Upper lobe of right lung (tissue), 1 donor: ENCODE measurements at places on chromosomes 7 and 10.
A peak's percentile ranks its signal among the peaks of the same experiment; 100 is the strongest.

- H3K27ac ChIP-seq = no peak overlapping the region
- H3K27me3 ChIP-seq = no peaks in the 10 kb centered on the region
- H3K4me1 ChIP-seq = no peaks in the 10 kb centered on the region
- H3K36me3 ChIP-seq = no peaks in the 10 kb centered on the region
Observed at GRCh38 chr7:108836256-108836655, 266.6 kb downstream of the DNAJB9 start.

DNA sequence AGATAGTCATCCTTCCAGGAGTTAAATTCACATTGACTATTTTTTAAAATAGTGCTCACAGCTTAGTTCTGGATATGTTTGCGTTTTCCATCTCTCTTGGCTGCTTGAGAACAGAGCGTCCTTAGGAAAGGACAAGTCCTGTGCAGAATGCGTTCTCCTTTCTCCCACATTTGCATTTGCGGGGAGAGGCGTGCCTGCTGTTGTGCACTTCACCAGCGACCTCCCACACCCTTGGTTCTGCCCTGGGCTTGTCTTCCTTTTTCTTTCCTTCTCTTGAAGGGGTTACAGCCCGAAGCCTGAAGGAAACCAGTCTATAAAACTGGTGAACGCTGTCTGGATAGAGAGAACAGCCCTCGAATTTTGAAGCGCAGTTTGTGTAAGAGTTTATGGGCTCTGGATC, 367.1 kb downstream of the DPP6 start:
- no peaks in the 10 kb centered on the region for H3K27me3 ChIP-seq
- H3K4me1 ChIP-seq = no peaks in the 10 kb centered on the region
- no peak for DNase-seq
- no peak overlapping the region for H3K27ac ChIP-seq
- H3K4me3 ChIP-seq = no peak overlapping the region

DNA sequence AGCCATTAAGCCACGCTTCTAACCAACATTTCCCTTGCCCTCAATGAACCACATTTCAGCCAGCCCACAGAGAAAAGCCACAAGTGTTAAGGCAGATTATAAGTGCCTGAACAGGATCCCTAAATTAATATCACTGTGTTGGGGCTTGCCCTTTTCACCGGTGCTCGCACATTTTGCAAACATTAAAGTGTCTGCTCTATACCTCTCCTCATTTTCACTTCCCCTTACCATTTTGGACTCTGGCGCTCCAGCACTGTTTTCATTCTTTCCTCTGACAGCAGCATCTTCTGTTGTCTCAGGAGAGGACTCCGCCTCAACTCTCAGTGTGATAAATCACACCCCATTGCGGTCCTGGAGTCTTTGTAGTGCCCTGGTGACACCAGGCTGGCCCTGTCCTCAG, 274.2 kb downstream of the BAMBI start:
- no peak overlapping the region for H3K27ac ChIP-seq
- no peak for DNase-seq
- H3K4me3 ChIP-seq = no peak overlapping the region

- no peaks in the 10 kb centered on the region for H3K36me3 ChIP-seq
- H3K27ac ChIP-seq = no peak overlapping the region
- no peaks in the 10 kb centered on the region for H3K4me1 ChIP-seq
- no peak overlapping the region for H3K4me3 ChIP-seq
- no peak for DNase-seq
Observed at GRCh38 chr10:51663086-51663485, 36.3 kb downstream of the CSTF2T start.

- no peak overlapping the region for H3K4me3 ChIP-seq
- H3K27ac ChIP-seq = peak overlapping the region; percentile 6
- peak; percentile 78 for DNase-seq
- peaks cover 20% of the 10 kb centered on the region for H3K4me1 ChIP-seq
- no peaks in the 10 kb centered on the region for H3K36me3 ChIP-seq
Observed at GRCh38 chr10:34637418-34637911, 177.6 kb downstream of the PARD3 start.

DNA sequence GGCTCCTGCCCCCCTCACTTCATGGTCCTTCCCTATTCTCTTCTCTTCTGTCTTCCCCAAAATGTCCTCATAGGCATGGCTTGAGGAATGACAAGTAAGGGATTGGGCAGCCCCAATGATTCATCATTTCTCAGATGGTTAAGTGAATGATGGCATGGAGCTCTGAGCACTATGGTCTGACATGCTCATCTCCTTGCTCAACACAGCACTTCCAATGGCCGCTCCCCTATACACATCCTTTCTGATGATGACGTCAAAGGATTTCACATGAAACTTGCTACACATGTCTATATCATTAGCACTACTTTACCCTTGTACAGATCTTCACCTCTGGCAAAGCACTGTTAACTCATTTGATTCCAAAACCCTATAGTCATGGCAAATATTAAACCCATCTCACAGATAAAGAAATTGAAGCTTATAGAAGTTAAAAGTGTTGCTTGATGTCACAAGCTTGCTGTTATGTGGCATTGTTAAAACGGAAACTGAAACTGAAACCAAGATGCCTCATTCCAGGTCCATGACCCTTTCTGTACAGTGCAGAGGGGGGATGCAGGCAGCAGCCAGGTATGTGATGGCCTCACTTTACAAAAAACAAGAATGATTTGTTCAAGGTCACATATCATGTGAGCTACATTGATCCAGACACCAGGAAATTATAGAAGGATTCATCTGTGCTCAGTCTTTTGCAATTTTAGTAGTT, 90.0 kb upstream of the PLXNA4 start:
- H3K4me3 ChIP-seq = no peak overlapping the region
- no peaks in the 10 kb centered on the region for H3K4me1 ChIP-seq
- H3K27me3 ChIP-seq = no peaks in the 10 kb centered on the region
- DNase-seq = no peak
- H3K36me3 ChIP-seq = no peaks in the 10 kb centered on the region
- H3K27ac ChIP-seq = no peak overlapping the region

- H3K4me1 ChIP-seq = peaks cover 22% of the 10 kb centered on the region
- H3K4me3 ChIP-seq = no peak overlapping the region
- peak overlapping the region; percentile 48 for H3K27ac ChIP-seq
- DNase-seq = no peak
- no peaks in the 10 kb centered on the region for H3K36me3 ChIP-seq
- H3K27me3 ChIP-seq = no peaks in the 10 kb centered on the region
Observed at GRCh38 chr10:95536894-95537541, 24.2 kb downstream of the SORBS1 start.

DNA sequence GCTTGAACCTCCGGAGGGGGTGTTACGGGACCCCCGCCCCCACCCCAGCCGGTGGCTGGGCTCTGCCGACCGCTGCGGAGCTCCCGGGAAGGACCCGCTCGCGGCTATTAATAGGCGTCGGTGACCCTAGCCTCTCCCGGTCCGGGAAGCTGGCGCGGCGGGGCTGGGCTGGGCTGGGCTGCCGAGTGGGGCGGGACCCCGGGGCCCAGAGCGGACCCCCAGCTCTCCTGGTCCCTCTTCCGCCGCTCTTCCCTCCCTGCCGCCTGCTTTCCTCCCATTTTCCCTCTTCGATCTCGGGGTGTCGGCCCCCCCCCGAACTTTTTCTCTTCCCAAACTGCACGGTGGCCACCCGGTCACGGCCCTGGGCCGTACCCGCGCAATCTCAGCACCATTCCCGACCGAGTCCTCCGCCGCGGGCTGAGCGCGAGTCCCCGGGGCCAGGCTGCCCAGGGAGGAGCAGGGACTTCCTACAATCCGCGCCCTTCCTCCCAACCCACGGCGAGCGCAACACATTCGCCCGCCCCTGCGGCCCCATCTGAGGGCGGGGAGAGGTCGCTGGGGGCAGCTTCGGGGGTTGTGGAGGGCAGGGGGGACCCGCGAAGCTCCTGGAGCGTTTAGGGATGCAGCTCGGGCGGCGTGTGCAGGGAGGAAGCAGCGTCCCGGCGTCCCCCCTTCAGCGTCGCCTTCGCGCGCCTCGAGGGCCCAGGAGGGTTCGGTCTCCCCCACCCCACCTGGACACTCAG, 3.1 kb upstream of the ELFN1 start:
- H3K4me3 ChIP-seq = peak overlapping the region; percentile 50
- H3K36me3 ChIP-seq = no peaks in the 10 kb centered on the region
- H3K4me1 ChIP-seq = peaks cover 30% of the 10 kb centered on the region

- no peaks in the 10 kb centered on the region for H3K4me1 ChIP-seq
- no peaks in the 10 kb centered on the region for H3K27me3 ChIP-seq
- H3K36me3 ChIP-seq = no peaks in the 10 kb centered on the region
- DNase-seq = no peak
- H3K27ac ChIP-seq = no peak overlapping the region
Observed at GRCh38 chr7:40437936-40438634, 303.3 kb downstream of the SUGCT start.

GRCh38 chr7:37541810-37542443, 93.3 kb upstream of the ELMO1 start:
- H3K27ac ChIP-seq = no peak overlapping the region
- no peak for DNase-seq
- no peaks in the 10 kb centered on the region for H3K4me1 ChIP-seq
- H3K36me3 ChIP-seq = no peaks in the 10 kb centered on the region
- H3K27me3 ChIP-seq = no peaks in the 10 kb centered on the region
- H3K4me3 ChIP-seq = no peak overlapping the region

GRCh38 chr7:63968629-63969028, 30.0 kb upstream of the ZNF722 start:
- H3K4me1 ChIP-seq = no peaks in the 10 kb centered on the region
- H3K27ac ChIP-seq = no peak overlapping the region
- H3K27me3 ChIP-seq = no peaks in the 10 kb centered on the region
- no peak for DNase-seq
